NCI-H187 (cell line): ENCODE measurements at places on chromosomes 3 and 15.

DNA sequence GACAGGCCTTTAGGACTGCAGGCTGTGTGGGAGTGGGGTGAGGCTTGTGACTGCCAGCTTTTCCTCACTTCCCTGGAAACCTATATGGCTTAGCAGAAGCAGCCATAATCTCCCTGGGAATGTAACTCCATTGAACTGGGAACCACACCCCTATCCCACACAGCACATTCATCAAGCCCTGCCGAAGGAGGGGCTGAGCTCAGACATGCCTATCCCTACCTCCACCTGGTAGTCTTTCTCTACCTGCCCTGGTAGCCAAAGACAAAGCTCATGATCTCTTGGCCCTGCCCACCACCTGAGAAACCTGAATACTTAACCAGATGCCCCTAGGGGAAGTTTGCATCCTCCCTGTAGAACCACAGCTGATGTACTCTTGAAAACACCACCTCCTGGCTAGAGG is 219.8 kb downstream of the UNC13C start:
- no peak for DNase-seq

DNA sequence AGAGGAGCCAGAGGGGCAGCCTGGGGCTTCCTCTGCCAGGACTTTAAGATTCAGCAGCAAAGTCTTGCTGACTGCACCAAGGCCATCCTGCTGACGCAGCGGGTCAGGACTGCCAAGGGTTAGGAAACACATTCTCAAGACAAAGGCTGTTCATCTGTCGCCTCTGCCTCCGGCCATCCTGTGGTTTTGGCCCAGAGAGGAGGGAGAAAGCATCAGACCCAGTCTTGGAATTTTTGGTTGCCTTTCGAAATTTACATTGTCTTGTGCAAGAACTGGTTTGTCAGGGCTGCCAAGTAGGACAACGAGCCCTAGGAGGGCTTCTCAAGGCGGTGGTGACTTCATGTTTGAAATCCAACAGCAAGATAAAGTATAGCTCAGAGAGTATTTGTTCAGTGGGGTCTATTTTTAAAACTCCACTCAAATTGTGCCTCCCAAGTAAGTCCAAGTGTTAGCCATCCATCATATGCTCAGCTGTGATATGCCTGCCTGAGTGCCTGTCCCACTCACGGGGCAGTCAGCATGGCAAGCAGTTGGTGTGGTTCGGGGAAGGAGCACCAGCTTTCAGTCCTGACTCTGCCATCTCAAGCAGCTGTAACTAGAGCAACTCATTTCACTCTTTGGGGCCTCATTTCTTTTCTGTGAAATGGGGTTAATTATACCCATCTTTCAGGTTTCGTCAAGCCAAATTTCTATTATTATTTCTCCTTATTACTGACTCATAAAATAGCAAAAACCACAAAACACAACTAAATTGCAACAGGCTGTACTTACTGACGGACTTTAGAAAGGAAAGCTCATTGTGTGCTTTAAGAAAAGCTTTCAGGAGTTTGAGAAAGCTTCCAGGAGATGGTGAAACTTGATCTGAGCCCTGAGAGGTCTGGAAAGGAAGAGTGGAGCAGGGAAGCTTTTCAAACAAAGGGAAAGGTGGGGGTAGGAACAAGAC is 42.4 kb upstream of the RHO start:
- DNase-seq, result no peak

DNA sequence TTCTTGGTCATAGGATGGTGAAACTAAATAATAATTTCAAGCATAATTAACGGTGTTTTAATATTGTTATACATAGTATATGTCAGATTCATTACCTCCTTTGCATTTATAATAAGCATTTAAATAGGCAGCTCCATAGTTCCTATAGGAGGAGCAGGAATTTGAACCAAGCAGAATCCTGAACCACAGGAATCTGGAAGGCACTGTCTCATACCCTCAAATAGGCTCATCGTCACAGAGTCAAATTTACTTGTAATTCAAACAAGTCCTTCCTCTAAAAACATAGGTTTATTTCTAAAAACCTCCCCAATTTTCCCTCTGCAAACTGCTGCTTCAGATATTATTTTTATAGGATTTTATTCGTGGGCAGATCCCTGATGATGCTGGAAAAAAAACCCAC is 376.3 kb upstream of the ARHGEF26 start:
- no peak for DNase-seq

- DNase-seq, result no peak
These were observed 126.7 kb upstream of the SPATA12 start for GRCh38 chr3:56933803-56934202.

DNA sequence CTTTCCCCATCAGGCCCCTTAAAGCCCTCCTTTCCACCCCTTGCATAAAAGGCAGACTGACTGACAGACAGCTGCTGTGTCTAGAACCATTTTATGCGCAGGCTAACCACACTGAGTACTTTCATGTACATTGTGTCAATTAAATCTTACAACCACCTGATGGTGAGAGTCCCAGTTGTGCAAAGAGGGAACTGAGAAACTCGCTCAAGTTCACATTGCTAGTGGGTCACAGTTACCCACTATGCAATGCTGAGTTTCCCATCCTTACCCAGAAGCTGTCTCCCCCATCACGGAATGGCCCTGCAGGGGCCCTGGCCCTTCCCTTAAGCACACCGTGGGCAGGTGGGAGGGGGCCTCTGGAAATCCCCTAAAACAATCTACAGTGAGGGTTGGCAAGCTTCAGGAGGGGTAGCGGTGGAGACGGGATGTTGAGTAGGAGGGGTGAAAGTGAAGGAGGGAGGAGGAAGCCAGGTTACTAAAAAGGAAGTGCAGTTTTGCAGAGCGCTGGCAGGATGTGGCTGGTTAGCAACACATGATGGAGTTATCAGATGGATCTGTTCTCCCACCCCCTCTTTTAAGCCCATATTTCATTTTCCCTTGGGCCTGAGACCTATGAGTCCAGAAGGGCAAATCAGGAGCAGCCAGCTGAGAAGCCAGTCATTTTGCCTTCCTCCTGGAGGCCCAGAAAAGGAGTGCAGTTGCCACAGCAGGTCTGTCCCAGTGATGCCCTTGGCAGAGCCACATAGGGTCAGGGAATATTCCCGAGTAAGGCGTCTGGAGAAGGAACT is 30.0 kb downstream of the STARD5 start:
- no peak for DNase-seq

DNA sequence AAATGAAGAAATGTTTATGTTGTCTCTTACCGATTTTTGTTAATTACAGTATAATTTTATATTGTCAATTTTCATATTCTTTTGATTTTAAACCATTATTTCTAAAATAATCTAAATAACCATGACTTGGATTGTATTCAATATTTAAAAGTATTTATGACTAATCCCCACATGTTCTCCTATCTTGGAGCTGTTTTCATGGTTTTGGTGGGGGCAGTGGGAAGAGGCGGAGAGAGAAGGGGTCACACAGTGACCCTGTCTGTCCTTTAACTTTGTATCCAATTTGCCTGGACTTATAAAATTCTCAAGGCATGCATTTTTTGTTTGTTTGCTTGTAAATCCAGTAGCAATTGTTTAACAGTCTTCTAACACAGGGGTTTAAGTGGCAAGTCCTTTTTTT is 407.4 kb downstream of the NTRK3 start:
- no peak for DNase-seq

DNA sequence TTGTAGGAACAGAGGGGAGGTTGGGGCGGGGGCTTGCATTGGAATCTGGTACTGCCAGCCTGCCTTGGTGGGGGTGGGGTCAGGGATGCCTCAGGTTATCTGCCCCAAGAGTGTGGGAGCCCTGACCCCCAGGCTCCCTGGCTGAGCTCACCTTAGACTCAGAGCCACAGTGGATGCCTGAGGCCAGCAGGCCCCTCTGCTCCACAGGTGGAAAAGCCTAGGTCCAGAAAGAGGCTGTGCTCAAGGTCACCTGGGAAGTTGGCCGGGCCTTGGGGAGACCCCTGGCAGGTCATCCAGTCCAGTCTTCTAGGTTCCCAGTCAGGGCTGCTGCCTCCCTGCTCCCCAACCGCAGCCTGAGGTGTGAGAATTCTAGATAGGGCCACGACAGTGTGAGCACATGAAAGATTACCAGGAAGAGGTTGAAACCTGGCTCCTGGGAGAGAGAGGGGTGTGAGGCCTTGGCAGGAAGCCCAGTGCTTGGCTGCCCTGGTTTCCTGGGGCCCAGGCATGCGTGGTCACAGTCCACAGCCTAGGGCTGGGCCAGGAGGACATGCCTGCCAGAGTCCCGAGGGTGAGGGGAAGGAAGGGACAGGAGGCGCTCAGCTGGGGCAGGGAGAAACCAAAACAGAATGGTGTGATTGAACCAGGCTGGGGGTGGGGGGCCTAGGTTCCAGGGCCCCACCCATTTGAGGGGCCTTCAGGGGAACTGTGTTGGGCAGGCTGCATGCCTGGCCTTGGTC is 4.9 kb downstream of the HDAC11 start:
- peak; percentile 22 for DNase-seq

DNA sequence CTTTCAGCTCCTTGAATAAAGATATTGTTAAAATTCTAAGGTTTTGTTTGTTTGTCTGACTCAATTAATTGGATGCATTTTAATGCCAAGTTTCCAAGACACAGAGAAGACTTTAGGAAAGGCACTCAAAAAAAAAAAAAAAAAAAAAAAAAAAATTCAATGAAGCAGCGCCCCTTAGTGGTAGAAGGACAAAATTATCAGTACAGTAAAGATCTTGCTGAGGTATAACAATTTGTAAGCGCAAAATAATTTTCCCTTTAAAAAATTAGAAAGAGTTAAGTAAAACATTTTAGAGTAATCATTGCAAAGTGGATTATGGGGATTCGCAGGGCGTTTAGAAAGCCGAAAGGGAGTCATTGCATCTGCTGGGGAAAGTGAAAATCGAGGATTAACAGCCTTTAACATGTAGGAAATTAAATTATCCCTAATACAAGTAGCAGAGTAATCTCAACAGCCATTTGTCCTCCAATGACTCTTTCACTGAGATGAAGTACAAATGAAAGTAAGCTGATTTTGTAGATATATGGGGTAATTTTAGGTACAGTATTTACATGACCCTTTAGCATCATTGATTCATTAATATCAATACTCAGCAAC is 5.8 kb upstream of the DIS3L start:
- no peak for DNase-seq

- DNase-seq, result no peak
These were observed 152.0 kb downstream of the ATP10A start for GRCh38 chr15:25711164-25711563.

DNA sequence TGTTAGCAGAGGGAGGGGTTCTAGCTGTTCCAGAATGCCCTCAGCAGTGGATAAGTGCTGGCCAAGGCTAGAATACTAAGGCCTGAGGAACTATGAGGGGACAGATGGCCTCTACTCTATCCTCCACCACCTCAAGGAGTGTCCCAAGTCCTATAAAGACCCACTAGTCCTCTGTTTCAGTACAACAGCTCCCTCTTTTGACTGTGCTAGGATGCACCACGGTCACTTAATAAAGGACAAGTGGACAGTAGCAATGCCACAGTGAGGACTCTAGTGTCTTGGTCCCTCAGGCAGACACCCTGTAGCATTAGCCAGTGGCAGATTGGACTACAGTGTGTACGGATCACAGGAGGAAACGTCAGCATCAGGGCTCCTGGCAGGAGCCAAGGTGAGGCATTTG is 171.8 kb upstream of the PROK2 start:
- DNase-seq, result no peak

- DNase-seq, result no peak
These were observed 127.4 kb downstream of the TCF12 start for GRCh38 chr15:57045741-57046382.

DNA sequence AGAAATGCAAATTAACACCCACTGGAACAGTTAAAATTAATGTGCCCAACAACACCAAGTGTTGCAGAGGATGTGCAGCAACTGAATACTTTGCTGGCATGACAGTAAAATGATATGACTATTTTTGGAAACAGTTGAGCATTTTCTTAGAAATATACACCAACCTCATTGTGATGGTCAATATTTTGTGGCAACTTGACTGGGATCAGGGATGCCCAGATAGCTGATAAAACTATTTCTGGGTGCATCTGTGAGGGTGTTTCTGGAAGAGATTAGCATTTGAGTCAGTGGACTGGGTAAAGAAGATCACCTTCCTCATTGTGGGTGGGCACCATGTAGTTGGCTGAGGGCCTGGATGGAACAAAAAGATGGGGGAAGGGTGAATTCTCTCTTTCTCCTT is 57.9 kb downstream of the RPLP1 start:
- no peak for DNase-seq

DNA sequence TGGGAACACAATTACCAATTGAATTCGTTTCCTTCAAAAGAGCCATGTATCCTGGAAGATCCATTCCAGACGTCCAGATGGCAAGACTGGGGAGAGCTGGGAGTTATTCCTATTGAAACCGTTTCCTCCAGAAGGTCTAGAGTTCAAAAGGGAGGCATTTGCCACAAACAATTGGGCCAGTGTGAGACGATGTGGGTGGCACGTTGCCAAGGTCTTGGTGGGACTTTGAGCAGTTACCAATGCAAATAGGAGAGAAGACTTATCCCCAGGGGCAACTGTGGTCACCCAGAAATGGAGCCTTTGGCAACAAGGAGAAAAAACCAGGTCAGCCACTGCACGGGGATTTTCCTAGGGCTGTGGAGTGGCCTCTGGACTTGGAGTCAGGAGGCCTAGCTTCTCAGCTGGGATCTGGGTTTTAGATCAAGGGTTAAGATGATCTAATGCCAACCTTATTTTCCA is 29.6 kb upstream of the TLE3 start:
- no peak for DNase-seq

GRCh38 chr3:14462738-14463137 is 60.3 kb downstream of the SLC6A6 start:
- DNase-seq, result no peak

- no peak for DNase-seq
These were observed 229.0 kb downstream of the THSD4 start for GRCh38 chr15:71344316-71344715.

- DNase-seq, result no peak
These were observed 11.5 kb upstream of the PARP14 start for GRCh38 chr3:122668930-122669730.

GRCh38 chr15:73156431-73157191 is 104.3 kb downstream of the NEO1 start:
- no peak for DNase-seq

GRCh38 chr3:195869413-195870001 is 38.8 kb downstream of the TNK2 start:
- DNase-seq, result no peak

GRCh38 chr3:34777386-34777785 is 861.9 kb upstream of the ARPP21 start:
- DNase-seq, result no peak

- peak; percentile 11 for DNase-seq
These were observed 31.8 kb upstream of the MYZAP start for GRCh38 chr15:57559875-57560274.

GRCh38 chr3:42666022-42666421 is 12.5 kb downstream of the ZBTB47 start:
- DNase-seq, result no peak

- DNase-seq, result no peak
These were observed 658.4 kb upstream of the NECTIN3 start for GRCh38 chr3:110413266-110413665.
